MCF 10A (cell line): ENCODE measurements at places on chromosomes 12 and 14.
A peak's percentile ranks its signal among the peaks of the same experiment; 100 is the strongest.

- DNase-seq, result no peak
These were observed 13.4 kb downstream of the ATXN2 start for GRCh38 chr12:111585690-111586089.

- no peak for DNase-seq
These were observed 466.1 kb downstream of the FOXG1 start for GRCh38 chr14:29232711-29233110.

- DNase-seq, result no peak
These were observed 966.2 kb downstream of the NRXN3 start for GRCh38 chr14:79136071-79137044.

DNA sequence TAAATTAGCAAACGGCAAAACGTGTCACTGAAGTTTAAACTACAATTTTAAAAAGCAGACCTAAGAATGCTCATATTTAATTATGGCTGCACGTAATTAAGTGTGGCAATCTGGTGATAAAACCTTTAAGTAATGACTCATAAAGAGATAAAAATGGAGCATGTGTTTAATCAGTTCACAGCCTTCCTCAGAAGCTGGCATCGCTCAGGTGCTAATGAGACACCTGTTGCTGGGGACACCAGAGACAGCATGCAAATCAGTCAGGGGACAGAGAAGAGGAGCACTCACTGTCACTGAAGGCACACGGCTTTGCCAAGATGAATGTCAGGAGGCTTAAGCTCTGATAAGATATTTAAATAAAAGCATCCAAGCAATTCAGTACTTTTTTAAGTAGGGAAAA lies 840.3 kb downstream of the GALC start:
- DNase-seq, result no peak

- no peak for DNase-seq
These were observed 315.3 kb upstream of the PRICKLE1 start for GRCh38 chr12:42904683-42905418.

DNA sequence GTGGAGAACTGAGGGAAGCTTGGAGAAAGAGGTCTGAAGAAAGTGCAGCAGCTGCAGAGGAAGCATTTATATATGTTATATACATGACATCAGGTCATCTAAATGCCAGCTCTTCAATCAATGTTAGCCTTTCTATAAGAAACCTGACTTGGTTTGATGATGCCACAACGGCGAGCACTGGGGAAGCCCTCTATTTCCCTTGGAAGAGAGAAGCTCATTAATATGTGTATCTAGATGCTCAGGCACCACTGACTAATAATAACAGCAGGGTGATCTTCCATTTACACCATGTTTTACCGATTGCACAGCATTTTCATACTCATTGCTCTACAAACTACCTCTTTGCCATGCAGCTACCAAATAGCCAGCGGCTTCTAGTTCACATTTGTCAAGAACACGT lies 811 bp downstream of the ACYP1 start:
- no peak for DNase-seq

GRCh38 chr14:101979666-101980065 lies 15.3 kb downstream of the DYNC1H1 start:
- peak; percentile 23 for DNase-seq
